ENCODE measurements at places on chromosomes 11 and 22. TPM values are rescaled to one million over a fixed set of nuclear protein-coding genes. Genes with fewer than 3 reads are reported as not detected.

Gene SNX32
- 10.8 TPM for total RNA-seq

Gene BTG4
- not detected for total RNA-seq

Gene IFITM10
- total RNA-seq: 0.49 TPM

Gene HEPHL1
- not detected for total RNA-seq

Measured in temporal lobe (tissue), 4 donors.